GM12891 (cell line): ENCODE measurements at places on chromosomes 11 and 22.
A peak's percentile ranks its signal among the peaks of the same experiment; 100 is the strongest.

GRCh38 chr22:22422629-22423112 is 85.9 kb downstream of the ZNF280B start:
- peak; percentile 63 for DNase-seq

GRCh38 chr11:118313242-118313641 is 8.7 kb downstream of the CD3E start:
- no peak for DNase-seq

DNA sequence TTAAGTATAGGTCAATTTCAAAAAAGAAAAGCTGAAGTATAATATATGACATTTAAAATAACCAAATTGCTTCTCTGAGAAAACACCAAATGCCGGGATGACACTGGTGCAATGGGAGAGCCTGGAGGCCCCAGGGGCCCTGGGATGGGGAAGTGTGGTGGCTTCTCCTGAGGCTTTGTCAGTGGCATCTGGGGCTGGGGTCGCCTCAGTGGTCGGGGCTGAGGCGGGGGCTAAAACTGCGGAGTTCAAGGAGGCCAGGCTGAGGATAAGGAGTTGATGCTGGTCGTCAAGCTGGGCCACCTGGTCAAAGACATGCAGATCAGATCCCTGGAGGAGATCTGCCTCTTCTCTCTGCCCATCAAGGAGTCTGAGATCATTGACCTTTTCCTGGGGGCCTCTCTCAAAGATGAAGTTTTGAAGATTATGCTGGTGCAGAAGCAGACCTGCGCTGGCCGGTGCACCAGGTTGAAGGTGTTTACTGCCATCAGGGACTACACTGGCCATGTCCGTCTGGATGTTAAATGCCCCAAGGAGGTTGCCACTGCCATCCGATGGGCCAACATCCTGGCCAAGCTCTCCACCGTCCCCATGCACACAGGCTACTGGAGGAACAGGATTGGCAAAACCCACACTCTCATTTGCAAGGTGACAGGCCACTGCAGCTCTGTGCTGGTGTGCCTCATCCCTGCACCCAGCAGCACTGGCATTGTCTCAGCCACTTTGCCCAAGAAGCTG is 660.1 kb upstream of the CCDC179 start:
- DNase-seq, result no peak

- no peak for DNase-seq
Measured at GRCh38 chr11:102385085-102386007, 38.3 kb downstream of the BIRC2 start.

GRCh38 chr11:11722861-11723260 is 101.1 kb upstream of the GALNT18 start:
- no peak for DNase-seq

- no peak for DNase-seq
Measured at GRCh38 chr11:97356144-97356543, 966.3 kb downstream of the JRKL start.

GRCh38 chr22:19807161-19807913 is 46.8 kb downstream of the TBX1 start:
- no peak for DNase-seq

DNA sequence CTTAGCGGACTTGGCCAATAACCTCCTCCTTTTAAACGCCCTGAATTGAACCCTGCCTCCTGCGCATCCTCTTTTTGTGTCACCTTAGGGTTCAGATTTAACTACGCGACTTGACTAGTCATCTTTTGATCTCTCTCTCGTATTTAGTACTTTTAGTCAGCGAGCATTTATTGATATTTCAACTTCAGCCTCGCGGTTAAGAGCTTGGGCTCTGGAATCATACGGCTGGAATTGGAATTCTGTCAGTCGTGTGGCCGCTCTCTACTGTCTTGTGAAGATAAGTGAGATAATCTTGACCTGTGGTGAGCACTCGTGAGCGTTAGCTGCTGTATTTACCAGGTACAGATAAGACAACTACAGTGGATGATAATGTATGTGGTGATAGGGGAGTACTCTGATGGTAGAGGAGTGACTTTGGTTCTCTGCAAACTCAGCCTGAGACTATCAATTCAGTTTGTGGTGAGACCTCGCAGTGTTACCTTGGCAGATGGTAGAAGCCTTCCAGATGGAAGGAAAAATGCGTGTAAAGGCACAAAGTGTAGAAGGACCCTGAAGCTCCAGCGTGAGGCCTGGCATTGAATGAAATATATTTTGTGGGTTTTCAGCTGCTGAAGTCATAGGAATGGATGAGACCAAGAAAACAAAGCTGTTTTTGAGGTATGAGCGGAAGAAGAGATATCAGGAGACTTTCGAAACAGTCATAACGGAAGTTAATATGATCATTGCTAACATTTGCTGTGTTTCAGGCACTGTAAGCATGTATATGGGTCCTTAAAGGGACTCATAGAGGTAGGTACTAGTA is 682 bp downstream of the ATM start:
- no peak for DNase-seq

DNA sequence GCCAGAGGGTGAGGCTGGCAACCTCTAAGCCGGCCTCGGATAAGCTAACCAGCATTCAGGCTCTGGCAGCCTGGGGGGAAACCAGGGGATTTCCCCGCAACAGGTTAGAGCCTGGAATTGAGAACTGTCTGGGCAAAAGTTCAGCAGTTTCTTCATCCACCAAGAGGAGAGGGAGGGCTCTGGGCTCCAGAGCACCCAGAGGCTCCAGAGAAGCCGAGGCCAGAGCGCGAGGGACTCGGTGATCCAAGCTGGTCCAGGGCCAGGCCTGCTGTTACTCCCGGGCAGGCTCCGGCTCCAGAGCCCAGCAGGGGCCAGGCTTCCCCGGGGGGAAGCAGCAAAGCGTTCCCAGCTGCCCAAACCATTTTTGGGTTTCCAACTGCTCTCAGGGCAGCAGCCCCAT is 13.3 kb upstream of the SH3BP1 start:
- no peak for DNase-seq

GRCh38 chr11:115276191-115276590 is 228.0 kb downstream of the CADM1 start:
- DNase-seq, result no peak

DNA sequence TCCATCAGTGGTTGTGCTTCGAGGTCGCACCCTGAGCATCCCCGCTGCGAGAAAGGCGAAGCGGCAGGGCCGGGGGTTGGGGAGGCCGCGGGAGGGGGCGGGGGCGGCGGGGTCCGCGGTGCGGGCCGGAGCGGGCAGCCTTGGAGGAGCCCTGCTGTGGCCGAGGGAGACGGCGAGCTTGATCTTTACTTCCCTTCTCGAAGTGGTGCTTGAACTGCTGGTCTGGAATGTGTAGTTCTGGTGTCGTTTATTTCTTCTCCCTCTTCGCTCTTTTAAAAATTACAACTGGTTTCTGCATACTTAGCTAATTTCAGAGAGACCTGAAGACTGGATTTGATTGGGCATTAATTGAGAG is 1.1 kb downstream of the APLP2 start:
- no peak for DNase-seq

DNA sequence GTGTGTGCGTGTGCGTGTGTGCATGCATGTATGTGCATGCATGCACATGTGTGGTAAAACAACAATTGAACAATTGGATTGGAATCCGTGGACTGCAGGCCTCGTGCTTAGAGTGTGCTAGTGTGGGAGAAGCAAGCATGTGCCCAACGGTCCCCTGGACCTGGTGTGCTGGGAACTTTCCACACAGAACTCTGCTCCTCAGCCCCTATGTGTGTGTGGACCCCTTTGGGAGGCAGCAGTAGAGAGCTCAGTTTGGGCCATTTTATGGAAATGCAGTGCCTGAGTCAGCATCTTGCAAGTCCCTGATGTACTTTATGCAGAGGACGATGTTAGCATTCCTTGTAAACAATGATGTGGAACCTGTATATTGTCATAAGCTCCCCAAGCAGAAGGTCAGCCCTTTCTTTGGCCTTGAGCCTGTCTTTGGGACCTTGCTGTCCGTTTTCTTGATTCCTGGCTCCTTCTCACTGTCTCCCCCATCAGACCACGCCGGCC is 167.3 kb downstream of the TBC1D22A start:
- DNase-seq, result no peak

- no peak for DNase-seq
Measured at GRCh38 chr11:26608507-26609146, 36.6 kb upstream of the MUC15 start.

DNA sequence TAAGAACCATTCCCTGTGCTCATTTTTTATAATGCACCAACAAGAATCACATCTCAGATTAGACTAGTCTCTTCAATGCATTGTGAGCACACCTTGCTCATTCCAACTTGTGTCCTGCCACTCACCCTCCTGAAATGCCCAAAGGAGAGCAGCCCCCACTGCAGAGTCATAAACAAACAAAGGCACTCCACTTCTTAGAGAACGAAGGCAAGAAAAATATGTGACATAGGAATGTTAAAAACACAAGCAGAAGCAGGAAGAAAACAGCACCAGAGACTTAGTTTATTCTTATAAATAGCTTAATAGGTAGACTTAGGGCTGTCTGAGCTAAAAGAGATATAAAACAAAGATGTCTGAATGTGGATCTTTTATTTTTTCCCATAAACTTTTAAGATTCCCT is 57.2 kb downstream of the GUCY1A2 start:
- no peak for DNase-seq

GRCh38 chr11:10878408-10879214 is 20.8 kb upstream of the ZBED5 start:
- no peak for DNase-seq

GRCh38 chr11:118691926-118692830 is 12.7 kb upstream of the TREH start:
- DNase-seq, result no peak

DNA sequence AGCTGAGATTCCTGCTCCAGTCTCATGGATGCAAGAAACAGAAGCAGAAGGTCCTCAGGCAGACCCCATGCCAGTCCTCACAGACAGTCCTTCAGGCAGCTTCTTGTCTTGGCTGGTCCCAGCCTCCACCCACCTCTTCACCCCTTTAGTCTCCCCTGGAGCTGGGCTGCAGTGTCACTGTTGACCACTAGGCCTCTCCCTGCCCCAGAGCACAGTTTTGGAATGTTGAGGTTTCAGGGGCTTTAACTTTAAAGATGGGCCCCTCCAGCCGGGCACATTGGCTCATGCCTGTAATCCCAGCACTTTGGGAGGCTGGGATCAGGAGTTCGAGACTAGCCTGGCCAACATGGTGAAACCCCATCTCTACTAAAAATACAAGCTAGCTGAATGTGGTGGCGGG is 39.5 kb upstream of the GCAT start:
- no peak for DNase-seq

DNA sequence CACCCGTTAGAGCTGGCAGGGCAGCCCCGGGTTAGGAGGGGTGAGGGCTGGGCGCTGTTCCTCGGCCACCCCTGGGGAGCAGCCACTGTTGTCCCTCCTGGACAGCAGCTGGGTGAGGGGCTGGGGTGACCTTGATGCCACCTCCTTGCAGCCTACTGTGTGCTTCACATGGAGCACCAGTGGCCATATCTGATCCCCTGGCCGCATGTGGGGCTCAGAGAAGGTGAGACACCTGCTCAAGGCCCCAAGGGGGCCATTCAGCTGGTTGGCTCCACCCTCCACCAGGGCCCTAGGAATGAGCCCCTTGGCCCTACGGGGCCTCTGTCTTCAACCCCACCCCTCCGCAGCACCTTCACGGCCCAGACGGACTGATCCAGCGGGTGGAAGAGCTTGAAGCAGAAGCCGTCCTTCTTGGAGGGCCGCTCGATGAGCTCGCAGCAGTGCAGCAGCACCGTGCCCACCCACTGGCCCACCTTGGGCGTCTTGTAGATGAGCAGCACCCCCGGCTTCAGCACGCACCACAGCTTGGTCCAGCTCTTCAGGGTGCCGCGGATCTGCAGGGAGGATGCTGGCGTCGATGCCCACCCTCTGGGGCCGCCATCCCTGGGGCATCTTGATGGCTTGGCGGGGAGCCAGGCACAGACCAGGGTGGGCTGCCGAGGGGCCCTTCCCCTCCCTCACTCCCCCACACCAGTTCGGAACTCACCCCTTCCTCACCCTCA is 44.9 kb downstream of the OSBPL5 start:
- no peak for DNase-seq

GRCh38 chr11:68564261-68564660 is 103.7 kb downstream of the PPP6R3 start:
- DNase-seq, result no peak

GRCh38 chr11:707817-708420 is 1.9 kb downstream of the EPS8L2 start:
- no peak for DNase-seq

DNA sequence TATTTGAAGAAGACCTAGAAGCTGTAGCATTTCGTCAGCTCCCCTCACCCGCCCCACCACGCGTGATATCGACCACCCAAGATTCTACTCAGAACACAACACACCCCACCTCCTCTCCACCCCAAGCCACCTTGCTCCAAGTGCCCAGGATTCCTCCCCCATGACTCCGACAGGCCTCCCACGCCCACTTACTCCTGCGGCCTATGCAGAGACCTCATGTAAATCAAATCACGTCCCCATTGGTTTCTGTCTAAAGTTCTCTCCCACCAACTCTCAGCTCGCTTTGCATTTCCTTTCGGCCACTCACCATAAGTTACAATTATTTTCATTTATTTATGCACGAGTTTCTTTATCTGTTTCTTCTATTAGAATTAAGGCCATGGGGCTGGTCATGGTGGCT is 11.0 kb downstream of the TMEM151A start:
- no peak for DNase-seq

DNA sequence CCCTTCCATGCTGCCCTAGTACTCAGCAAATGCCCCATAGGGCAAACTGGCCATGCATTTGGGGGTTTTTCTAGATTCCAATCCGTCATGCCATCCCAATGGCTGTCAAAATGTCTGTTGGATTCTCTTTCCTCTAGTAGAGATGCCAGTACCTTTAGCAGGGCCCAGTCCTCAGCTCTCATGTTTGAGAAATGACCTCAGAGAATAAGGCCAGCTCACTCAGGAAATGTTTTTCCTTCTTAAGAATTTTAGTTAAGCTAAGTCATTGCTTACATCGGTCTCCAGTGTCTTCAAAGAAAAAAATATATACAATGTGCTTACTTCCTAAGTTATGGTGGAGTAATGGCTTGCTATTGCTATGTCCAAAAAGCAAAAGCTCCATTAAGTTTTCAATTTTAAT is 14.1 kb upstream of the ALKBH3 start:
- DNase-seq, result no peak

DNA sequence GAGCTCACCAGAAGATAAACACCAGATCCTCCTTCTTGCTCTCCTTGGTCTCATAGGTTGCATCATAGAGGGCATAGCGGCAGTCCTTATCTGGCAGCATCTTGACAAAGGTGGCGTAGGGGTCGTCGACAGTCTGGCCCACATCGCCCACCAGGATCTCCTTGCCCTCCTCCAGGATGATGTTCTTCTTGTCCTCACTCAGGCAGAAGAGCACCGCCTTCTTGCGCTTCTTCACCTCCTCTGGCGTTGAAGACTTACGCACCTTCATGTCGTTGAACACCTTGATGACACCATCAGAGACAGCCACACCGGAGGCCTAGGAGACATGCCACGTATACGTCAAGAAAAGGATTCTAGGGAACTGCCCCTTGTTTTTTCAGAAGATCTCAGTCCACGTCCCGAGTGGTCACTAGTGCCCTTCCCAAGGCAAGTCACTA is 2.0 kb downstream of the CFL1 start:
- no peak for DNase-seq
